ENCODE measurements at places on chromosomes 16 and 17. TPM values are rescaled to one million over a fixed set of nuclear protein-coding genes. Genes with fewer than 3 reads are reported as not detected.

Gene CBFA2T3
- not detected for total RNA-seq

DNA sequence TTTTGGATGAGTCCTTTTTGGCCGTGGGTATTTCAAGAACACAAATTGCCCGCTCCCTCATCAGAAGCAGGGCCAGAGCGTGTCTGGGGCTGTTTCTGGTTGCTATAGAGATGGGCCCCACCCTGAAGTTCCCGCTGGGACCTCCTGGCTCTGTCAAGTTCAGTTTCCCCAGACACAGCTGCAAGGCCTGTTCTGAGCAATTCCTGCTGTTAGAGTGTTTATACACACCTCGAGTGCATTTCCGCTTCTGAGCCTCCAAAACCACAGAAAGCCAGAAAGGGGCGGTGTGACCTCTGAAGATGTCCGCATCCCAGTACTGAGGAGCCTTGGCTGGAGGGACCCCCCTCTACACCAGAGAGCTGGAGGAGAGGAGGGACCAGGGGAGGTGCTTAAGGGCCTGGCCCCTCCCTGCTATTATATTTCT lies 9.3 kb upstream of the WBP2 start:
- no peak overlapping the region for H3K4me3 ChIP-seq
- DNase-seq = peak; percentile 55
- H3K27ac ChIP-seq = peak overlapping the region; percentile 52
- H3K36me3 ChIP-seq = no peaks in the 10 kb centered on the region
- H3K4me1 ChIP-seq = peaks cover 23% of the 10 kb centered on the region
- no peaks in the 10 kb centered on the region for H3K27me3 ChIP-seq

DNA sequence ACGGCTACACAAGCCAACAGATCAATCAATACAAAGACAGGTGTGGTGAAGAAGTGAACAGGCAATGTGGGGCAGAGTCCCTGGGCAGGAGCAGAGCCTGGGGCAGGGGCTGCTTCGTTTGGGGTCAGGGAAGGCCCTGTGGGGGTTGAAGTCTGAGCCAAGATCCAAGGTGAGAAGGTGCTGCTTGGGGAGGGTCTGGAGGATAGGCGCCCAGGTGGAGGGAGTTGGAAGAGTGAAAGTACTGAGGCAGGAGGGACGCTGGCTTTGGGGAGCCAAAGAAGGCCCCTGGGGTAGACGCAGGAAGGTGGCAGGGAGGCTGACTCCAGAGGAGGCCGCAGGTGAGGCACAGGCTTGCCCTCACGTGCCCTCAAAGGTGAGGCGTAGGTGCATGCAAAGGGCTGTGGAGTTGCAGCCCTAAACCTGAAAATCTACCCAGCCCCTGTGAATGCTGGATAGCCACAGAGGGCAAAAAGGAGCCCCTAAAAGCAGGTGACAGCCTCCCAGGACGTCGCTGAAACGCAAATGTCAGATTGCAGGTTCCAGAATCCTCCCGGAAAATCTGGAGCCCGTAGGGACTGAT lies 33.3 kb downstream of the WFDC1 start:
- no peak overlapping the region for H3K27ac ChIP-seq
- peaks cover 16% of the 10 kb centered on the region for H3K27me3 ChIP-seq
- DNase-seq = no peak
- H3K4me3 ChIP-seq = no peak overlapping the region

GRCh38 chr17:5838661-5839300 lies 231.4 kb upstream of the WSCD1 start:
- peaks cover 31% of the 10 kb centered on the region for H3K4me1 ChIP-seq
- no peaks in the 10 kb centered on the region for H3K27me3 ChIP-seq
- no peak overlapping the region for H3K4me3 ChIP-seq
- H3K27ac ChIP-seq = no peak overlapping the region
- DNase-seq = no peak

GRCh38 chr17:41417576-41418015 lies 6.8 kb downstream of the KRT37 start:
- DNase-seq = no peak
- H3K27ac ChIP-seq = peak overlapping the region; percentile 88
- H3K4me1 ChIP-seq = peaks cover 86% of the 10 kb centered on the region
- no peaks in the 10 kb centered on the region for H3K27me3 ChIP-seq
- peak overlapping the region; percentile 16 for H3K4me3 ChIP-seq

DNA sequence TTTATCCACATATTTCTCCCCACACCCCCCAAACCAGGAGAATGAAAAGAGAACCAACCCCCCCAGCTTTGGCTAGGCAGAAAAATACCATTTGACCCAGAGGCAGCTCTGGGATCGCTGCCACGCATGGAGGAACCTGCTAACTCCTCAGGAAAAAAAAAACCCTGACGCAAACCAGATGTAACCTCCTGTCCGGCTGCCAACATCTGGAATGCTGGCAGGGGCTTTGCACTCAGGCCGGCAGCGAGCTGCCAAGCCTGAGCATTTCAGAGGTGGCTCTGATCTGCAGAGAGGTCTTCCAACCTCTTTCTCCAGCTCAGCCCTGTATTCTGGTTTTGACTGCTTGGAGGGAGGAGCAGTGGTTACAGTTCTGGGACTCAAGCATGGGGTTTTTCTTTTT lies 8.2 kb downstream of the IGFBP4 start:
- peaks cover 32% of the 10 kb centered on the region for H3K36me3 ChIP-seq
- peaks cover 4% of the 10 kb centered on the region for H3K27me3 ChIP-seq
- DNase-seq = no peak
- peaks cover 91% of the 10 kb centered on the region for H3K4me1 ChIP-seq
